ENCODE measurements at places on chromosomes 12 and 14.

DNA sequence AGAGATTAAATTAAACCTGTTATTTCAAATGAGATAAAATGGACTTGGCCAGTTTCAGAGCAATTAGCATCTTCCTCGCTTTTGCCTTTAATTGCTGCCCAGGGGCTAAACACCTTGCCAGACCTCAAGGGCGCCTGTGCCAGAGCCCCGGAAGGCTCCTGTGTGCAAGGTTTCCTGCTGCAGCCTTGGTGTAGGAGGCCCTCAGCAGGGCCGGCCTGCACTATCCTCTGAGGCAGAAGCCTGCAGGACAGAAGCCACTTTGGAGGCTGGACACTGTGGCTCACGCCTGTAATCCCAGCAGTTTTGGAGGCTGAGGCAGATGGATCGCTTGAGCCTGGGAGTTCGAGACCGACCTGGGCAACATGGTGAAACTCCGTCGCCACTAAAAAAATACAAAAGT lies 150.4 kb downstream of the CALM1 start:
- DNase-seq = no peak

GRCh38 chr12:44403185-44403584 lies 472.9 kb downstream of the NELL2 start:
- DNase-seq = peak; percentile 64

GRCh38 chr14:80356413-80356812 lies 145.1 kb upstream of the DIO2 start:
- DNase-seq = peak; percentile 3

DNA sequence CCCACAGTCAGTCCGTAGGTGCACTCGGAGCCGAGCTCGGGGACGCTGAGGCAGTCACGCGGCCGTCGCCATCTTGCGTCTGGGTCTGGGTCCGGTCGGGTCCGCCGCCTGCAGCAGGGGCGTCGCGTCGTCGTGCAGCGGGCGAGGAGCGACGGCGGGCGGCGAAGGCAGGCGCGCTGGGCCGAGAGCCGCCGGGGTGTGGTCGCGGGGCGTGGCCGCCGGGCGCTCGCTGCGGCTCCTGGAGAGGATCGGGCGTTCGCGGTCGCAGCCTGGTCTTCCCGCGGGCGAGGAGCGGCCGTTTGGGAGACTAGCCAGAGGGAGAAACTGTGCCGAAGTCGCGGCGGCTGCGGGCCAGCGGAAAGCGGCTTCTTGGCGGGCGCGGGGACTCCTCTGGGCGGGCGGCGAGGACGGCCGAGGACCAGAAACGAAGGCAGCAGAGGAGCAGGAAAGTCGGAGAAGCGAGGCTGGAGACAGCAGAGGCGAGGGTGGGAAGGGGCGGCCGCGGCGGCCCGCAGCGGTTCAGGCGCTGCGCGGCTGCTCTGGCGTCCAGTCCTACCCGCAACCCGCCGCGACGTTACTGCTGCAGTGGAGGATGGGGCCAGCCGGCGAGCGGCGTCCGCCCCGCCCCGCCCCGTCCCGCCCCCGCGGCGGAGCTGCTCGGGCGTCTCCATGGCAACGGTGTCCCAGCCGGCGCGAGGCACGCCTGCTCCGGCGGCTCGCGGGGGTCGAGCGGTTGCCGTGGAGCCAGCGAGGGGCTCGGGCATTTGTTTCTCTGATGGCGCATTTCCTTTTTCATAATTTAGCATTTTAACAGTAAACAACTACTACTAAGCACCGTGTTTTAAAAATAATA lies at the start of gene PNMA1:
Gene PNMA1 (minus strand): TSS at position 582 of the 853 bp plus-strand sequence. CDS start 745 bp downstream, outside the sequence.
- peak; percentile 89 for DNase-seq

DNA sequence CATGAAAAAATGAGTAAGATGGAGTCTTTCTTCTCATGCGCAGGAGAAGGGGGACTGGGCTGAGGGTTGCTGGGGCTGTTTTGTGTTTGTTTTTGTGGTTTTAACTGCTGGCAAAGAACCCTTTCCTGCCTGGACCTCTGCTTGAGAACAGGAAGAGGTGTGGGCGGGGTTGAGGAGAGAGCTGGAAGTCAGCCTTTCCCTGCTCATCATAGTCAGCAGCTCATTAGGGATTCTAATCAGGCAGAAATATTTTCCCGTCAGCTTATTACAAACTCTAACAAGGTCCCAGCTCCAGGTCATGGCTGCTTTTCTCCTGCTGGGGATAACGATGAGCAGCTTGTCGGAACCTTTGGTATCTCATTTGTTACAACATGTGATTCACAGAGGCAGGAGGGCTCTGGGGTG lies 185.0 kb upstream of the NRXN3 start:
- no peak for DNase-seq
